ENCODE measurements at places on chromosomes 4 and X.

GRCh38 chr4:112889619-112890527 is 159.6 kb upstream of the ANK2 start:
- DNase-seq: no peak

DNA sequence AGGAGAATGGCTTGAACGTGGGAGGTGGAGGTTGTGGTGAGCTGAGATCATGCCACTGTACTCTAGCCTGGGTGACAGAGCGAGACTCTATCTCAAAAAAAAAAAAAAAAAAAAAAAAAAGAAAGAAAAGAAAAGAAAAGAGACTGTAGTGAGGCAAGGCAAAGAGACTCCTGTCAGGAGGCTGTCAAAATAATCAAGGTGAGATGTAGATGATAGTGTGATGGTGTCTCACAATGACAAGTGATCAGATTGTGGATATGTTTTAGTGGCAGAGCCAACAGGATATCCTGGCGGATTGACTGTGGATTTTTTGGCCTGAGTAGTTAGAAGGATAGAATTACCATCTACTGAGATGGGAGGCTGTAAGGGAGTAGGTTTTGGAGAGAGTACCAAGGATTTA is 12.6 kb downstream of the TRPC5OS start:
- DNase-seq: no peak

DNA sequence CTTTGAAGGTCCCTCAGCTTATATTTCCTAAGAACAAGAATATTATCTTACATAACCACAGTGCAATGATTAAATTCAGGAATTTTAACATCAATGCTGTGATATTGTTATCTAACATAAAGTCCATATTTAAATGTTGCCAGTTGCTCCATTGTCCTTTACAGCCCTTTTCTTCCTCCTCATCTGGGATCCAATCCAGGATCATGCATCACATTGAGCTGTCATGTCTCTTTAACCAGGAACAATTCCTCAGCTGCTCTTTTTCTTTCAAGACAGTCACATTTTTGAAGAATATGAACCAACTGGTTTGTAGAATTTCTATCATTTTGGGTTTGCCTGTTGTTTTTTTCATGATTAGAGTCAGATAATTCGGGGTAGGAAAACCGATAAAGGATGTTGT is 12.0 kb downstream of the TMSB4X start:
- no peak for DNase-seq

- no peak for DNase-seq
Measured at GRCh38 chr4:80011636-80012236, 61.3 kb downstream of the ANTXR2 start.

DNA sequence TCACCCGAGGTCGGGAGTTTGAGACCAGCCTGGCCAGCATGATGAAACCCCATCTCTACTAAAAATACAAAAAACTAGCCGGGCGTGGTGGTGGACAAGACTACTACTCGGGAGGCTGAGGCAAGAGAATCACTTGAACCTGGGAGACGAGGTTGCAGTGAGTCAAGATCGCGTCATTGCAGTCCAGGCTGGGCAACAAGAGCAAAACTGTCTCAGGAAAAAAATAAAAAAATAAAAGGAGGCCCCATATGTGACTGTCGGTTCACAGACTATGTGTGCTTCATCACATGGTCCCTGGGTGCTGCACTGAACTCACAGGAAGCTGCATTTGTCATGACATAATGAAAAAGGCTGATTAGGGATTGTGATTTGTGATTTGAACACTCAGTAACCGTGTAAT is 6.4 kb downstream of the TRIML1 start:
- no peak for DNase-seq

GRCh38 chrX:44903830-44904530 is 31.0 kb downstream of the KDM6A start:
- DNase-seq: no peak

DNA sequence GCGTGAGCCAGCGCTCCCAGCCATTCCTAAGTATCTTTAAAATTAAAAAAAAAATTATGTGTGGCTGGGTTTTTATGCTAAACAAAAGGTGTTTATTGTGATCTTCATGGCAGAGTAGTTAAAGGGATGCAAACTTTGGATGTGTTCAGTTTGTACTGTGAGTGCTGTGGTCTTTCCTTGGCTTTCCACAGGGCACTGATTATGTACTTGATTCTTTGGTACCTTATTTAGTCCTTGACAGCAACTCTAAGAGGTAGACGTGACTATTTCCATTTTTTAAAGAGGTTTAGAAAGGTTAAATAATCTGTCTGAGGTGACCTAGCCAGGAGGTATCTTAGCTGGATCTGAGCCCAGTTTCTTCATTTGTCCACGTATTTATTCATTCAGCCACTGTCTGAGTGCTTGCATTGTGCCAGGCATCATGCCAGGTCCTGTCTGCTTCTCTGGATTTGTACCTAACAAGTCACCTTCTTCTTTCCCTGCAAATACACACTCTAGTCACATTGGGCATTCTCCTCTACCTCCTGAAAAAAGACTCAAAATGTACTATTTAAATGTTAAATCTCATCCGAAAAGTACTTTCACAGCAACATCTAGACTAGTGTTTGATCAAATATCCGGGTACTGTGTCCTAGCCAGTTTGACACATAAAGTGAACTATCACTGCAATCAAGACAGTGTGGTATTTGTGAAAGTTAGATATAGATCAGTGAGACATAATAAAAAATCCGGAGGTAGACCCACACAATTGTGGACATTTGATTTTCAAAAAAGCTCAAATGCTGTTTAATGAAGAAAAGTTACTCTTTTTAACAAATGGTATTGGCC is 31.5 kb downstream of the WWC2 start:
- DNase-seq: no peak

- no peak for DNase-seq
Measured at GRCh38 chr4:38734446-38734845, 48.3 kb downstream of the TLR10 start.

GRCh38 chr4:155072417-155072816 is 136.0 kb upstream of the NPY2R start:
- DNase-seq: no peak

DNA sequence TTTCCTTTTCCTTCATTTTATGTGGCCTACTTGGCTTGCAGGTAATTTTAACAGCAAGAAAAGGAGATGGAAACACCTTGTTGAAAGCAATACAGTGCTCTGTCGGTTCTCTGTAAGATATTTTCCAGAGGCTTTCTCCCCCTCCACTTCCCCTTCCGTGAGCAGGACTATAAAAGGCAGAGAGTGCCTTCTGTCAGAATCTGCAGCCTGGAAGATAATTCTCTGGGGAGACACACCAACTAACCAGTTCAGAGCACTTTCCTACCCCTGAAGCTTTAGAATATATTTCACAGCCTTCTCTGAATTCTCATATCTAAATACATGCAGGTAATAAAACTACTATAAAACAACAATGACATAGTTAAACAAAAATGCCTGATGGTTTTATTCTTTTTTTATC is 141.1 kb downstream of the IDS start:
- no peak for DNase-seq

DNA sequence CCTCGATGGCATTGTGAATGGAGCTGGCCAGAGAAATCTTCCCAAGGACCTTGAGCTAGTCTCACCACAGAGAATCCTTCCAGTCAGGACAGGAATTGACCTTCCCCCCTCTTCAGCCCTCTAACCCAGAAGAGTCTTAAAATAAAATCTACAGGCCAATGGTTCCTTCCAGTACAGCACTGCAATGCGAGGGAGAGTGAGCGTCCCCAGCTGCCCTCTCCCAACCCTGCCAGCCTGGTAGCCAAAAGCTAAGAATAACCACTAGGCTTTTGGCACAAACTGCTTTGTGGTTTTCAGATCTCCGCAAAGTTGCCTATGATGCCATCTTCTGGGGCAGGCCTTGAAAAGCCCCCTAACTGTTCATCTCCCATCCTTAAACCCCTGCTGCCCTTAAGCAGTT is 175.1 kb downstream of the AR start:
- no peak for DNase-seq

GRCh38 chr4:156052116-156052515 is 98.5 kb upstream of the CTSO start:
- DNase-seq: no peak

DNA sequence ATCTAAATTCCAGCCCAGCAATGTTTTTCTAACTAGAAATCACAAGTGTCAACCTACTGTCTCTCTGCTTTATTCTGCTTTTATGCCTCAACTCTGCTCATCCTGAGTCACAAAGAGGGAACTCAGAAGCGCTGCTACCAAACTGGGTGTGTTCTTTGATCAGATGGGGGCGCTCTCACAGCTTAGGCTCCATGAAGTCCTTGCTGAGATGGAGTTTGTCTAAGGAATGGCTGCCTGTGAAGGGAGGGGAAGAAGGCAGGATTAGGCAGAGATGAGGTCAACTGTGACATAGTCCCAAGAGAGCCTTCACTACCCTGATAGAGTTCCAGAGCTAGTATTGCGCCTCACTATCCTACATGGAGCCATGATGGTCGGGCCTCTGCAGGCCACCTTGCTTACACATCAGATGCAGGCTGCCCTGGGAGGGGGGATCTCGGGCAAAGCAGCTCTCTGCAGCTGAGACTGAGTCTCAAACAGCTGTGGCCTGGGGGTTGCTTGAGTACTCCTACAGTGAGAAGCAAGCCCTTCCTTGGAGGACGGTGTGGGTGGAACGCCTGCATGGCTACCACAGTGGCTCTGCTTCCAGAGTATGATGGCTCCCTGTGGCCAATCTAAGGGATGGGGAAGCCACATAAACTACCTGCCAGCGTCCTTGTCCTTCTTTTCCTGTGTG is 219.9 kb downstream of the CCNG2 start:
- no peak for DNase-seq

DNA sequence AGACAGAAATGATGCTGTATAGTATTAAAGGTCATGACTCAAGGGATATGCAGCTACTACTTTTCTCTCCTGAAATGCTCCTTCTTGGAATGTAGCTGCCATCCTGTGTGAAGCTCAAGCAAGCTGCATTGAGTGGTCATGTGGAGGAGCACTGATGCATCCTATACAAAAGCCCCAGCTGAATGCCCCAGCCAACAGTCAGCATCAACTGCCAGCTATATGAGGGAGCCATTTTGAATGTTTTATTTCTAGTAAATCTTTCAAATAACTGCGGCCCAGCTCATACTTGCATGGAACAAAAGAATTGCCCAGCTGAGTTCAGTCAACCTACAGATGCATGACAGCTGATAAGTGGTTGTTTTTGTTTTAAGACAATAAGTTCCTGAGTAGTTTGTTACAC is 165.0 kb upstream of the GEMIN8 start:
- DNase-seq: no peak

DNA sequence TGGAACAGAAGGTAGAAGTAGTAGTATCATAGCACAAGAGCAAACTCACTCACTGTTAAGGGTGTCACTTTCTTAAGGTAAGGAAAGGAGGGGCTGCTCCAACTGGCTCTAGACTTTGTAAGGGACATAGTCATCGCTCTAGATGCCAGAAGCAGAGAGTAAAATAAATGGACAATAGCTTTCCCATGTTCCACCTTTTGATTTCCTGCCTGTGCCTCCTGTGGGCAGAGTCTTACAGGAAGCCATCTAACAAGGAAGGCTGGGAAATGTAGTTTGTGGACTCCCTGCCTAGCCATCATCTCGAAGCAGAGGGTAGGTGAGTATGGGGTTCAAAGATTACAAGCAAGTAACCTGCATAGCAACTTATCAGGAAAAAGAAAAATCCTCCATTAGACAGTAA is 1.7 kb upstream of the METTL14 start:
- no peak for DNase-seq

GRCh38 chr4:76764251-76764650 is 133.7 kb downstream of the SOWAHB start:
- DNase-seq: no peak

- no peak for DNase-seq
Measured at GRCh38 chrX:2391869-2392606, 108.7 kb downstream of the DHRSX start.

GRCh38 chr4:88630756-88631155 is 38.5 kb downstream of the HERC3 start:
- DNase-seq: no peak

GRCh38 chrX:17984415-17984814 is 123.3 kb upstream of the RAI2 start:
- no peak for DNase-seq

DNA sequence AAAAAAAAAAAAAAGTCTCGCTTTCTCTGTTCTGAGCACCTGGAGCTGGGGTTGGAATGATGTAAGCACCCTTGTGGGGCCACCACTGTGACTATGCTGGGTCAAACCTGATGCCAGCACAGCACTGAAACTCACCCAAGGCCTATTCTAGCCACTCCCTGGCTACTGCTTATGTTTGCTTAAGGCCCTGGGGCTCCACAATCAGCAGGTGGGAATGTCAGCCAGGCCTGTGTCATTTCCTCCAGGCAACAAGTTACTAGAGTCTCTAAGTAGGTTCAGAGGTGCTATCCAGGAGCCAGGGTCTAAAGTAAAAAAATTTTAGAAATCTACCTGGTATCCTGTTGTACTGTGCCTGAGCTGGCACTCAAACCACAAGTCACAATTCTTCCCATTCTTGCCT is 1306.8 kb downstream of the STIM2 start:
- no peak for DNase-seq

DNA sequence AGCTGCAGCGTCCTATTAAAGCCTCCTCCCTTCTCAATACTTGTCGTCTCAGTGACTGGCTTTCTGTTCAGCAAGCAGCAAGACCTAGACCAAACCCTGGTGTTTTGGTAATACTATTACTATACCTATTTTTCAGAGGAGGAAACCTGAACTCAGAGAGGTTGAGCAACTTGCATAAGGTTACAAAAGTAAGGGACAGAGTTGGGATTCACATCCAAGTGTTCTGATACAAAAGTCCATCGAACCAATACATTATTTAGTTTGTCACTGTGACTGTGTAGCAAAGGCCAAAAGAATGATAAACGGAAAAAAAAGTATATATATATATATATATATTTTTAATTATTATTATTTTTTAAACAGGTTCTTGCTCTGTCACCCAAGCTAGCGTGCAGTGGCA is 29.9 kb upstream of the KLHL8 start:
- DNase-seq: no peak

DNA sequence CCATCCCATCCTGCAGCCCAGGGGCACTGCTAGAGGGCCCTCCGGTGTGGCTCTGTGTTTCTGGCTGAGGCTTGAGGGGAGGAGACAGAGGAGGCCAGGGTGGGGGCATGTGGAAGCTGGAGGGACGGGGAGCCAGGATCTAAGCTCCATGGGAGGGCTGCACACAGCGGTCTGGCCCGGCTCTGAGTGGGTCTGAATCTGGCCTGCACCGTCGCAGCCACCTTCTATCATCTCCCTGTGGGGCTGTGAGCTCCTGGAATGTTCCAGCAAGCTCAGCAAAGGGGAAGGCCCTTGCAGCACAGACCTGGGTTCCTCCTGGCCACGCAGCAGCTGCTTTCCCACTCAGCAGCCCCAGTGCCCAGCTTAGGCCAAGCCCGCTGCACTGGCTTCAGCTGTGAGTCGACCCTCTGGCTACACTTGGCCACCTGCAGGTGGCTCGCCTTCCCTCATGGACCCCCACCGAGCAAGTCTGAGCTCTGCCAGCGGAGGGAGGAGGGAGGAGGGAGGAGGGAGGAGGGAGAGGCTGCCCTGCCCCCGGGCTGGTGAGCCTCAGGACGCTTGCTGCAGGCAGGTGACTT is 5.3 kb downstream of the NKX1-1 start:
- DNase-seq: no peak

GRCh38 chrX:15465896-15466651 is 27.1 kb downstream of the PIR start:
- no peak for DNase-seq

- DNase-seq: no peak
Measured at GRCh38 chr4:57719456-57719855, 609.3 kb upstream of the IGFBP7 start.

- DNase-seq: no peak
Measured at GRCh38 chrX:119625843-119626242, 19.6 kb upstream of the NKRF start.

- peak; percentile 73 for DNase-seq
Measured at GRCh38 chr4:40238700-40239548, 42.1 kb downstream of the RHOH start.

- DNase-seq: no peak
Measured at GRCh38 chr4:1413687-1414479, 7.6 kb upstream of the NKX1-1 start.

Data from stimulated activated naive CD4-positive, alpha-beta T cell (primary cell).